Activated gamma-delta T cell treated with Interleukin-2 at 50 U/mL for 16 hours (primary cell): ENCODE measurements at places on chromosomes 4 and X.

DNA sequence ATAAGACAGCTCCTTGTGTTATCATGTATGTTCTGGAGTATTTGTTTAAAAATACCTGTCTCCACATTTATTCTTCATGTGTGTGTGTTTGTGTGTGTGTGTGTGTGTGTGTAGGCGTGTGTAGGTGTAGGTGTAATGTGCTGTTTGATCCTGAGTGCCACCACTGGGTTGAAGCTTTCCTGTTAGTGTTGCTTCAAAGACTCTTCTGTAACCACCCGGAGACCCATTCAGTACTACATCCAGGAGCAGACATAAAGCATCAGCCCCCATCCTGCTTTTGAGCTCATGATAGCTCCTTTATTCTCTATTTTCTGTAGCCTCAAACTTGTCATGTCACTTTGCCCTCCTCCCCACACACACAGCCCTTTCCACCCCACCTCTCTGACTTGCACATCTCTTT is 3.0 kb upstream of the ZDHHC9 start:
- no peak for DNase-seq

DNA sequence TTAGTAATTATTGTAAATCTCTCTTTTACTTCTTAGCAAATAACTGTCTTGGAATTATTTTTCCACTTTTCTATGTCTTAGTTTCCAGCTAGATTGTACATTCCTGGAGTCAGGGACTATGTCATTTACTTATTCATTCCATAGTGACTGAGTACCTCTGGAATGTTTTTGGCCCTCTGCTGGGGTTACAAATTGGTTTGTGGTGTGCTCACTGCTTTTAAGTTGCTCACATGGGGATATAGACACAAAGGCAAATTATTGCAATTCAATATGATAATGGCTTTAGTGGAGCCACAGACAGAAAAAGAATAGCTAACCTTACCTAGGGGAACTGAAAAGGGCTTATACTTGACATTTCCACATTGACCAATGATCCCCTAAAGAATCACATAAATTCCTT is 63.7 kb upstream of the PDGFRA start:
- no peak for DNase-seq

DNA sequence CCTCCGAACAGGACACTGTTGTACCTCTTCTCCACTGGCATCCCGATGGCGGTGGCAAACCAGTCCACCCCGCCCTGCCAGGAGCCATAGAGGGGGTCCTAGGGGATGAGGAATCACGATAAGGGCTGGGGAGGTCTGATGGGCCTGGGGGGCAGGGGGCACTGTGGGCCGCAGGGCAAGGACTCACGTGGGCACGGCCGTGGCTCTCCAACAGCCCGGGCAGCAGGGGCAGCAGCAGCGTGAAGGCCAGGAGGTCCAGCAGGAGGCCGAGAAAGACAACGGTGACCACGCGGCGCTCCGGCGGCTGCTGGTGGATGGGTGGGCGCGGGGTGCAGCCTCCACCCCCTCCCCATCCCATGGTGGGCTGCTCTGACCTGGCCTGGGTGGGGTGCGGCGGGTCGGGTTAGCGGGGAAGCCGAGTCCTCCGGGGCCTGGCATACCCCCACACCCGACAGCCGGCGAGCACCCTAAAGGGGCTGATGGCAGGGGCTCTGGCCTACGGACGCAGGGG is 29.6 kb downstream of the NOP14 start:
- DNase-seq = no peak

DNA sequence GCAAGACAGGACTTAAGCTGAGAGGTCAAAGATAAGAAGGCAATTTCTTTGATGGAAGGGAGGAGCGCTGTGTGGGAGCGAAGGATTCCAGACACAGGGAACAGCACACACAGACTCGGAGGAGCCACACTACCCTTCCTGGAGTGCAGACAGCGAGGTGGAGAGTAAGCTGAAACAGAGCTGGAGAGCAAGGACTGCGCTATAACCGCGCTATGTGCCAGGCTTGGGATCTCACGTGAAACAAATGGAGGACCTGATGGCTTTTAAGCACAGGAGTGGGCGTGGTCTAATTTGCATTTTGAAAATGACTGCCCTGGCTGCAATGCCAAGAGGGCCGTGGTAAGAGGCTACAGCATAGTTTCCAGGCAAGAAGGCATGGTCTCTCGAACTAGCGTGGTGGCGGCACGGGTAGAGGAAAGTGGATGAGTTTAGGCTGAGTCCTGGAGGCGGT is 113.9 kb upstream of the SORBS2 start:
- DNase-seq = no peak

- no peak for DNase-seq
Observed at GRCh38 chrX:49879656-49880277, 483 bp downstream of the USP27X start.

GRCh38 chr4:8917868-8918783 is 46.5 kb upstream of the HMX1 start:
- peak; percentile 38 for DNase-seq

GRCh38 chr4:158523990-158524535 is 2.4 kb downstream of the RXFP1 start:
- DNase-seq = no peak

DNA sequence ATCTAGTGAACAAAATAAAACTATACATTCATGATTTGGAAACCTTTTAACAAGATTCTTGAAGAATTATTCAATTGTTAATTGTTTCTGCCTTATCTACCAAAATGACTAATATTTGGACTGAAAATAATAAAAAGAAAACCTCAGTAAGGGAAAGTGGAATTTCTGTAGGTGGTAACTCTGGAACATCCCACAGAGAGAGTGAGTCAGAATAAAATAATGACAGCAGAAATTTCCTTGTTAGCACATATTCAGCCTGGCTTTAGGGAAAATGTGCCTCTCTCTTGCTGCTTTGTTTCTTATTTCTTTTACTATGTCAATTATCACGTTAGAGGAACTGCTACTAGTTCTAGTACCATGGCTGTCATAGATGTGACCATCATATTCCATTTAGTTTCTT is 421.5 kb upstream of the GNPDA2 start:
- no peak for DNase-seq

DNA sequence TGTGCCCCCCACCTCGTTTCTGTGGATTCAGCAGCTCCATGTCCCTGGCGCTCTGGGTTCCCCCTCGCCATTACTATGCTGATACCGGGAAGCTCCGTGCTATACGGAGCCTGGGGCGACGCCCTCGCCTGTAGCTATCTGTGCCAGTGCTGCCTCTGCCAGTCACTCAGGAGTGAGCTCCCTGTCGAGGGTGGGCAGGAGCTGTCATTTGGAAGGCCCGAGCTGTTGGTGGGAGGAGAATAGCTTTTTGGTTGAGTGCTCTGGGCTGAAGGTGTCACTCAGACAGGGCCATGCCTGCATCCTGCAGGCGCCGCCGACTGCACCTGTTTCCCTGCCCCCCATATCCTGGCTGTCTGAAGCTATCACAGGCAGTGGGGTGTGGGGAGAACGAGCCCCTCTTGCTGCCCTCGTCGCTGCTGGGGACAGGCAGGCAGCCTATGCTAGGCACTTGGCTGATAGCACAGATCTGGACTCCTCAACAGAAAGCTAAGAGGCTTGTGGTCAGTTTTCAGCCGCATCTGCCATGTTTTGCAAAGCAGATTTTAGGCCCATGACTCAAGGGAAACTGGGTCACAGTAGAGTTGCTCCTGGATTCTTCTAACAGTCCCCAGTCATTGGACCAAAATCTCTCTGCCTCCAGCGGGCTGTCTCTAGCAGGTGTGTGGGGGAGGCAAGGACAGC is 31.8 kb downstream of the CPLX1 start:
- DNase-seq = no peak

- no peak for DNase-seq
Observed at GRCh38 chr4:83536362-83537272, 709 bp downstream of the GPAT3 start.

DNA sequence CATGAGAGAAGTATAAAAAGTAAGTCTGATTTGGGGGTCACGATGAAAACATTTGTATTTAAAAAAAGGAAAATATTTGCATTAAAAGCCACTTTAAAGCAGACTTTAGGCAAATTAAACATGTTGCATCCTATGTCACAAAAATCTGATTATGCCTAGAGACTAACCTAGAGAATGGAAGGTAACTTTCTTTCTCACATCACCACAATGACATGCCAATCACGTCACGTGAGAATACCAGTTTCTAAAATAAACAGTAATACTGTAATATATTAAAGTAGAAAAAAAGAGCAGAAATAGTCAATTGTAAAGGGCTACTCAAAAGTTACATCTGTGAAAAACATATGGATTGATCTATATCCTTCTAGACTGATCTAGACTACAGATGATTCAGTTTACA is 3.3 kb downstream of the CHIC2 start:
- DNase-seq = no peak

GRCh38 chrX:36974911-36975310 is 33.3 kb upstream of the FAM47C start:
- no peak for DNase-seq

GRCh38 chr4:105193536-105193935 is 46.9 kb downstream of the TET2 start:
- DNase-seq = no peak

DNA sequence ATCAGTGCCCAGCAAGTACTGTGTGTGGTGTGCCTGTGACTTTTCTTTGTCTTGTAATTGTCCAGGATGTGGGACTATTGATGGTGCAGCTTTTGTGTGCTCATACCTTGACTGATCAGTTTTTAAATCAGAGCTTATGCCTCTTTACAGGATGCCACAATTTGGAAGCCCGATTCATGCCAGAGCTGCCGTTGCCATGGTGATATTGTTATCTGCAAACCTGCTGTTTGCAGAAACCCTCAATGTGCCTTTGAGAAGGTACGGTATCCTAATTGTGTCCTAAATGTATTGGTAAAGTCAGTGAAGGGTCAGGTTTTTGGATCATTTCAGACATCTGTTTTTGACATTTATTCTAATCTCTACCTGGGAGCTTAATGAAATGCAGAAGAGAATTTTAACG is 180.2 kb downstream of the FRAS1 start:
- DNase-seq = no peak

GRCh38 chr4:108060164-108060563 is 70.5 kb downstream of the HADH start:
- no peak for DNase-seq

- DNase-seq = no peak
Observed at GRCh38 chr4:139893801-139894200, 228.2 kb downstream of the MGST2 start.

- no peak for DNase-seq
Observed at GRCh38 chr4:123297836-123298235, 98.8 kb upstream of the SPRY1 start.

GRCh38 chr4:95410387-95410977 is 138.3 kb downstream of the UNC5C start:
- DNase-seq = no peak

DNA sequence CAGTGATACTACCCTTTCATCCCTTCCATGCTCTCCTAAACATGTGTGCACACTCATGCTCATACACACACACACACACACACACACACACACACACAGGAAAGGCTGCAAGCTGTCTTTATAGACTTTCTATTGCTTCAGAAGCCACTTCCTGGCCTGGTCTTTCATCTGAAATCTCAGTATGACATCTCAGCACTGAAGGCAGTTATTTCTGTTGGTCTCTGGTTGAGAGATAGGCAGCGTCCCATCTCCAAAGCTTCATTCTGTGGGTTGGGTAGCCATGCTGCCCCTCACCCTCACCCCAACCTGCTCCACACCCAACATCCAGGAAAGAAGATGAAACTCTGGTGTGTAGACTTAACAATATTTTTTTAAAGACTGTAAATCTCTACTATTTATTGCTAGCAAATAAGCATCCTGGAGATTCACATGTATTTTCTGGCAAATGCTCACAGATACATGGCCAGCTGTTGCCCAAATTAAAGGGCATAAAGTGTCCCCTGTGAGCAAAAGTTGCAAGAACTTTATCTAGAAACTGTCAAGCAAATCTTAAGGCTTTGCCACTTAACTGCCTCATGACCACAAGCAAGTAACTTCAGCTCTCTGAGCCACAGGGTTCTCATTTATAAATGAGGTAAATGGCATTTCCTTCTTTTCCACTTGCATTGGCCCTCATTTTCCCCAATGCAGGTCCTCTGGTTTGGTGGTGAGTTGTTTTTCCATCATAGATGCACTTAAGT is 189.8 kb upstream of the AFF2 start:
- peak; percentile 69 for DNase-seq

DNA sequence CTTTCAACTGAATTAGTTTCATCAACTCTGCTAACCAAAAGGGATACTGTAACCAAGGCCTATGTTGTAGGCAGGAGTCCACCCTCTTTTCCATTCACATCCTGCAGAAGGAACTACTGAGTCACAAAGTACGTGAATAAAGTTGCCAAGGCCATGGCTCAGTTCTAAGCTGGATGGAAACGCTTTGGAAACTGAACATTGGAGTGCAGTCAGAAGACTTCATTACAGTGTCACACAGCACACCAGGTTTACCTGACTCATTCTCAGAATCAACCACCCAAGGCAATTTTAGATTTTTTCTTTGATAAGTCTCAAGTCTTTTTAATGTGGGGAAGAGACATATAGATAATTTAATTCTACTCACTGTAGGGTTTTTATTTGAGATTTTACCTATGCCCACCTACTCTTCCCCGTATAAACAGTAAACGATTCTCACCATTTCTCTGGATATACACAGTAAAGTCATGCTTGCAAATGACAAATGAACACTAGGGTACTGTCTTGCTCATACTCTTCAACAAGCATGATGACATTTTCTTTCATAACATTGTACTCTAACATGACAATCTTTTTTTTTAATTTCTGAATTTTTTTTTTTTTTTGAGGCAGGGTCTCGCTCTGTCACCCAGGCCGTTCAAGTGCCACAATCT is 58.9 kb upstream of the RBM47 start:
- no peak for DNase-seq

DNA sequence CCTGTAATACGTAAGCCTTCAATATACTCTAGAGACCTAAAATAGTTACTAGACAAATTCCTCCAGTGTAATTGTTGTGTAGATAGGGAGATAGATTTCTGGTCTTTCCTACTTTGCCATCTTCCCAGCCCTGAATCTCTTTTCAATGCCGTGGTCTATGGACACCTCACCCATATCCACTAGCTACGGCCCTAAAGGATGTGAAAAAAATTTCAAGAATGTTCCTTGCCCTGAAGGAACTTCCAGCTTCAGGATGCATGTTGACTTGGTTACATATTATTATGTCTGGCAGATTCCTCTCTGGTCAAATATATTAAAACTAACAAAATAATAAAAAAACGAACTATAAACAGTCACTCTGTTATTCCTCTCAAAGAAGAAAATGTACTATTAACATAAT is 52.4 kb upstream of the TSPAN5 start:
- DNase-seq = no peak

GRCh38 chr4:87076690-87077358 is 142.0 kb downstream of the AFF1 start:
- DNase-seq = no peak

- DNase-seq = no peak
Observed at GRCh38 chr4:21652508-21653231, 295.9 kb downstream of the KCNIP4 start.
